DMS 273 treated with DMSO at 0.1 percent for 48 hours (cell line): ENCODE measurements at places on chromosomes 12 and 14.

DNA sequence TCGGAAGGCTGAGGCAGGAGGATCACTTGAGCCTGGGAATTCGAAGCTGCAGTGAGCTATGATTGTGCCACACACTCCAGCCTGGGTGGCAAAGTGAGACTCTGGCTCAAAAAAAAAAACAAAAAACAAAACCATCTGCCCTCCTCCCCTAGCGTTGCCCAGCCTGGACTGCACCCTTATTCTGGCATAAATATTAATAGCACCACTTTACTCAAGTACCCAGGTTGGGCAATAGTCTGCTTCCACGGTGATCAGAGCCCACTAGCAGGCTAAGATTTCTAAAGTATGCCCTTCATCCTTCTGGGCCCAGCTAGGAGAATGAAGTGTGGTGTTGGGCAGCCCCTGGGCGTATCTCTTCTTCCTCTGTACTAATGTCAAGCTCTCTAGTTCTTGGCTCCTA, 33.3 kb downstream of the KCTD10 start:
- DNase-seq, result no peak

GRCh38 chr14:105617201-105617777, 90.9 kb downstream of the TMEM121 start:
- DNase-seq, result no peak

DNA sequence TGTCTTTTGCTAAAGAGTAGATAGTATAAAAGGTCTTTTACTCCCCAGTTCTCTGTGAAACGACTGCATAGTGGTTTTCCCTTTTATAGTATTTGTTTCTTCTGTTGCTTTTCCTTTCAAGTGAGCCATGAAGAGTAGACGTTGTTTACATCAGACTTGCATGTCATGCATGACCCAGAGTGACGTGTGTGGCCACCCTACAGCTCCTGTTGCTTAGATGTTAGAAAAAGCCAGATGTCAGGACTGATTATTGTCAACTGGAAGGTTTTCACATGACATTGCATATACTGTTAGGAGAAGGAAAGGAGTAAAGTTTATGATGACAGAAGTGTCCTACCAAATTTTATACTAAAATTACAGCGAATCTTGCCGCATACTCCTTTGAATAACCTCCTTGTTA, 1.3 kb upstream of the RD3L start:
- DNase-seq, result no peak

- no peak for DNase-seq
Observed at GRCh38 chr14:103540821-103541708, 12.1 kb downstream of the TRMT61A start.

- DNase-seq, result no peak
Observed at GRCh38 chr12:106027286-106027685, 111.5 kb downstream of the NUAK1 start.
